ENCODE measurements at places on chromosomes 1 and 21.

GRCh38 chr1:12505231-12505630 is 112.8 kb downstream of the DHRS3 start:
- DNase-seq, result no peak

GRCh38 chr1:37439349-37439995 is 34.9 kb upstream of the ZC3H12A start:
- no peak for DNase-seq

- no peak for DNase-seq
Observed at GRCh38 chr1:38569932-38570656, 289.5 kb downstream of the RRAGC start.

DNA sequence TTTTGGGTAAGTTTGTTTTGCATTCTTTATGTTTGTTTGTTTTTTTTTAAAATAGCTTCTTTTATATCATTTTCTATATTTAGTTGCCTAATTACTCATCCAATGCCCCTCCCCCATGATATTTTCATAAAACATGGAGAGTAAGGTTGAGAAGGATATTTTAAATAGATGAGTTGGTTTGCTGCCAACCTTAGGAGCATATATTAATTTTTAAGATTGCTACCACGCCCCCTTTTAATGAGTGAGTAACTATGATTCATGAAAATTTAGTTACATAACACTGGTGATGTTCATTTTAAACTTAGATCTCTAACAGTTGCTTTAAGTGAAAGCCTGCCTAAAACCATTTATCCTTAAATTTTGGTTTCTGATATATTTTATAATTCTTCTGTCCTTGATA is 18.7 kb downstream of the TMEM50A start:
- DNase-seq, result no peak

- no peak for DNase-seq
Observed at GRCh38 chr1:62891956-62892562, 108.1 kb downstream of the ATG4C start.

- no peak for DNase-seq
Observed at GRCh38 chr21:26445440-26445839, 127.6 kb downstream of the CYYR1 start.

DNA sequence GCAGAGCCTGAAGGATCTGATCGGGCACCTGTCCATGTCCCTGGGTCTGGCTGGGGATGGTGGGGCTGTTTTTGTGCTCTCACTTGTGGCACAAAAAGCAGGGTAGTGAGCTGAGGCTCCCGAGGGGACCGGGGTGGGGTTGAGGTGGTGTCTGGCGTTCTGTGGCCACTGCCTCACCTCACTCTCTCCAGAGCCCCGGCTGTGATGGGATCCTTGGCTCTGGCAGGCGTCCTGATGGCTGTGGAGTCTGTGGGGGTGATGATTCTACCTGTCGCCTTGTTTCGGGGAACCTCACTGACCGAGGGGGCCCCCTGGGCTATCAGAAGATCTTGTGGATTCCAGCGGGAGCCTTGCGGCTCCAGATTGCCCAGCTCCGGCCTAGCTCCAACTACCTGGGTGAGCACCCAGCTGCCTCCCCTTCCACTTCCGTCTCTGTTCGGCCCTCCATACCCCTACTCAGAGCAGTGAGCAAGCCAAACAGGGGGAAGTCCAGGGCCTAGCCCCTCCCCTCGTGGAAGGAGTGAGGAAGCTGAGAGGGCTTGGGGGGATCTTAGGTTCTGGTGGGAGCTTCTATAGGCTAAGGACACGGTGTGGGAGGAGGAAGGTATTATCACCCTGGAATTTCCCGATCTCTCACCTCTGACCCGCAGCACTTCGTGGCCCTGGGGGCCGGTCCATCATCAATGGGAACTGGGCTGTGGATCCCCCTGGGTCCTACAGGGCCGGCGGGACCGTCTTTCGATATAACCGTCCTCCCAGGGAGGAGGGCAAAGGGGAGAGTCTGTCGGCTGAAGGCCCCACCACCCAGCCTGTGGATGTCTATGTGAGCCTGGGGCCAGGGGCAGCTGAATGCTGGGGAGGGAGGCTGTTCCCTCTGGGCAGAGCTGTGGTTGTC is 7.0 kb downstream of the ADAMTSL4 start:
- no peak for DNase-seq

GRCh38 chr1:192707978-192708547 is 72.1 kb downstream of the RGS13 start:
- no peak for DNase-seq

- DNase-seq, result no peak
Observed at GRCh38 chr1:6783936-6784559, 1.2 kb upstream of the CAMTA1 start.

GRCh38 chr1:151980287-151981177 is 13.1 kb downstream of the S100A10 start:
- DNase-seq, result no peak

- no peak for DNase-seq
Observed at GRCh38 chr1:224533517-224533916, 82.6 kb upstream of the CNIH3 start.

- no peak for DNase-seq
Observed at GRCh38 chr1:67571901-67572593, 113.0 kb upstream of the GADD45A start.

GRCh38 chr1:39544327-39544726 is 32.3 kb downstream of the PABPC4 start:
- no peak for DNase-seq

- DNase-seq, result no peak
Observed at GRCh38 chr1:14120895-14121294, 420.9 kb downstream of the PRDM2 start.

- DNase-seq, result no peak
Observed at GRCh38 chr1:153478047-153478691, 17.7 kb upstream of the S100A7 start.

GRCh38 chr1:111602974-111603373 is 16.6 kb upstream of the RAP1A start:
- no peak for DNase-seq

GRCh38 chr21:41108668-41109585 is 59.0 kb upstream of the BACE2 start:
- no peak for DNase-seq

- DNase-seq, result no peak
Observed at GRCh38 chr1:41847733-41848132, 71.0 kb downstream of the HIVEP3 start.

GRCh38 chr1:16077406-16078245 is 4.2 kb upstream of the FAM131C start:
- no peak for DNase-seq

DNA sequence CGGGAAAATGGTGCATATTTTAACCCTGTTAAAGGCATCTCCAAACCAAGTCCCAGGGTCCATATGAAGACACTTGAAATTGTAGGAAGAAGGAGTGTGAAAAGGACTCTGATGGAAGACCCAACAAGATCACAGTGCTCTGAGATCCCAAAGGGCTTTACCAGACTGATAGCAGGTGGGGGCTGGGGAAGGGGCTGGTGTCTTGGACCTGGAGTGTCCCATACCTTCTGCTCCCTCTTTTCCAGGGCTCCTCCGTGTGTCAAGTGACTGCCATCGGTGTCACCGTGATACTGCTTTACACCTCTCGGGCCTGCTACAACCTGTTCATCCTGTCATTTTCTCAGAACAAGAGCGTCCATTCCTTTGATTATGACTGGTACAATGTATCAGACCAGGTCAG is 37.3 kb downstream of the GPR137B start:
- no peak for DNase-seq

- no peak for DNase-seq
Observed at GRCh38 chr1:196732526-196732925, 42.1 kb upstream of the CFHR3 start.

- DNase-seq, result no peak
Observed at GRCh38 chr21:45410865-45411809, 6.2 kb downstream of the COL18A1 start.

DNA sequence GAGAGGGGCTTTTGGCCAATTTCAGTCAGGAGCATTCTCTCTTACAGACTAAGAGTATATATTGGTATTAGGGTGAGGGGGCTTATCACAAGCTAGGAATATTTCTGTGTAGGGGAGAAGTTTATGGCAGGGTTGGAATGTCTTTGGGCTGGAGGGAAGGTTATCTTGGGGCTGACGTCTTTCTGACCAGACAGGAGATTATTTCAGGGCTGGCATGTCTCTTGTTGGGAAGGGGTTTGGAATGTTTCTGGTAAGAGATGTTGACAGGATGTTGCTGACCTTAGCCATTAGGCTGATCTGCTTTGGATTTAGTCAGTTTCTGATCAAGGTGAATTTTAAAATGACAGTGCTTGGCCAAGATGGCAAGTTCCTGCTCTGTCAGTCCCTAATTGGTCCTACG is 17.8 kb upstream of the HSD3B1 start:
- no peak for DNase-seq

- no peak for DNase-seq
Observed at GRCh38 chr21:44067011-44067839, 40.0 kb upstream of the PWP2 start.

GRCh38 chr1:2380816-2381591 is 10.3 kb downstream of the MORN1 start:
- no peak for DNase-seq

- DNase-seq, result no peak
Observed at GRCh38 chr1:66400660-66401059, 133.3 kb upstream of the SGIP1 start.

DNA sequence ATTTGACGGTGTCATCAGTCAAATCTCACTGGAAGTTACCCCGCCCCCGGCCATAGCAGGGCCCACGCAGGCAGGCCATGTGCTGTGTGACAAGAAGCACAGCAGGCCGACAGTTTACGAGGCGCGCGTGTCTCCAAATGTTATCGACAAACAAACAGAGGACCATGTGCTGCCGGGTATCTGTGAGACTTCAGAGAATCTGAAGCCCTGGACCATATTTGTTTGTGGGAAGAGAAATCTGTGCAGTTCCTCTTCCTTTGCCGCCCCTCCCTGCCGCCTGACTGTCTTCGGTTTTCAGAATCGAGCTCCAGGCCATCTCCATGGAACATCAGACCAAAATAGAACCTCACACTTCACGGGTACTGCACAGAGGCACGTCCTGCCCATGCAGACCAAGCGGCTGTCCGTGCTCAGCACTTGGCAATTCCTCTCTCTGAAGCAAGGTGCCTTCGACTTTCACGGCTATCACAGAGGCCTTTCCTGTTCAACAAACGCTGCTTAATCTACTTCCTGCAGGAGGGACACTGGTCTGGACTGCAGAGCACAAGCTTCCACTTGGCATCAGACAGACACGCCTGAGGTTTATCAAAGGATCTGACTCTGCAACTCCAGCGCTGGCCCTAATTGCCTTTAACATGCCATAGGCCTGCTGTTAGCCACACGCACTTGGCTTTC is 135.7 kb upstream of the KRTAP19-8 start:
- DNase-seq, result no peak
